ENCODE measurements at places on chromosomes 4 and X.

DNA sequence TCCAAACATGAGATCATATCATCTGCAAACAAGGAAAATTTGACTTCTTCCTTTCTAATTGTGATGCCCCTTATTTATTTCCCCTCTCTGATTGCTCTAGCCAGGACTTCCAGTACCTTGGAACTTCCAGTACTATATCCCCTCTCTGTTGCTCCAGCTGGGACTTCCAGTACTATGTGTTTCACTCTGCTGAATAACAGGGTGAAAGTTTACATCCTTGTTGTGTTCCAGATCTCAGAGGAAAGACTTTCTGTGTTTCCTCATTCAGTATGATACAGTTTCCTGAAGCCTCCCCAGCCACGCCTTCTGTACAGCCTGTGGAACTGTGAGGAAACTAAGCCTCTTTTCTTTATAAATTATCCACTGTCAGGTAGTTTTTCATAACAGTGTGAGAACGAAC lies 381.3 kb upstream of the FAM47C start:
- DNase-seq, result no peak

DNA sequence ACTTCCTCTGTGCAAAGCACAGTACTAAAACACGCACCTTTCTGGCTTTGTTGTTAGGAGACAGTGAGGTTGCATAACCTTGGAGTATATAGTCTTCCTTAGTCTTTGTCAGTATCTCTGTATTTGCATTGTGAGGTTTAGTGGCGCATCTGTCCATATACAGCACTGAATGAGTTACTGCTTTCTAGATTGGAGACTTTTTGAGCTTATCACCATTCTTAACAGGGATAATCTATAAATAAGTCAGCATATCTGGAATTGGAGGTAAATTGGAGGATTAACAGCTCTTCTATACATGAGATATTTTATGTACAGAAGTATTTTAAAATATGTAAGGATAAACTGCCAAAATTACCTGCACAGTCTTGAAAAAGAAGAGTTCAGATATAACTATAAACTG lies 4.3 kb downstream of the FHDC1 start:
- DNase-seq, result no peak

DNA sequence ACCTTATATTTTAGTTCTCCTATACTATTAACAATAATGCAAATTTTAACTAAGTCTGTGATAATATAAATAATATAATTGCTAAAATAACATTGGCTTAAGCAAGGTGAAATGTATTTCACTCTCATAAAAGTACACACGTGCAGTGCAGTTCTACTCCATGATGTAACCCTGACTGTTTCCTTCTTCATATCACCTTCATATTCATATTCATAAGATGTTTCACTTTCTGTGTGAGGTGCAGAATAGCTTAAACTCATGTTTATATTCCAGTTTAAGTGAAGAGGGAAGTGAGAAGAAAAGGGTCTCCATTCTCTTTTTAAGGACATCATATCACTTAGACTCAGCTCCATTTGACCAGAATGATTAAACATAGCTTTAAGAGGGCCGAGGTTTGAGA lies 1810.0 kb upstream of the PCDH10 start:
- no peak for DNase-seq

- no peak for DNase-seq
These were observed 138.0 kb upstream of the SMIM31 start for GRCh38 chr4:164615964-164616363.

DNA sequence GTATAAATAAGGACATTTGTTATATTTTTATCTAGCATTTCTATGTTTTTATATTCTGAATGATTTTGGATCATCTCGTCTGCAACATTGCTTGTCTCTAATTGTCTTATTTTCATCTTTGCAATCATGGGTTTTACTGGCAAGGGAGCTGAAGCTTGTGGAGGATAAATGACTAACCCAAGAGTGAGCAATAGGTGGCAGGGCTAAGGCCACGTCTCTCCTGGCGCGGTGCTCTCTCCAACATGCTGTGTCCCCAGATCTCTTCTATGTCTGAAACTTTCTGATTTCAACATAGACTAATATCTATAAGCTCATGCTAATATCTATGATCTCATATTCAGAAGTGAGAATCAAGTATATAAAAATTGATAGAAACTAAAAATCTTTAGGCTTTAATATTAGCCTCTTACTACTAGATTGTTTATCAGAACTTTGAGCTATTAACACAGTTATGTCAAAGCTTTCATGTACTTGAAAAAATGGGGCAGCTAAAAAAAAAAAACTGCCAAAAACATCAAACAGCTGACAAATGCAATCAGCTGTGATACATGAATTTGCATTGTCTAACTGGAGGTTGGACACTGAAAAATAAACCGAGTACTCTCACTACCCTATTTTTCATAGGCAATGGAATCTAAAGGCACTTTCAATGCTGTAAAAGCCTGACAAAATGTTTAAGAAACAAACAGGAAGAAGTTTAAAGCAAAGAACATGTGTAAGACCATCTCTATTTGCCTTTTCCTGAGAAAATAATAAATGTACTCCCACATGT lies 169.2 kb downstream of the TMA16 start:
- no peak for DNase-seq

GRCh38 chr4:88187766-88188165 lies 29.3 kb upstream of the ABCG2 start:
- DNase-seq, result no peak

DNA sequence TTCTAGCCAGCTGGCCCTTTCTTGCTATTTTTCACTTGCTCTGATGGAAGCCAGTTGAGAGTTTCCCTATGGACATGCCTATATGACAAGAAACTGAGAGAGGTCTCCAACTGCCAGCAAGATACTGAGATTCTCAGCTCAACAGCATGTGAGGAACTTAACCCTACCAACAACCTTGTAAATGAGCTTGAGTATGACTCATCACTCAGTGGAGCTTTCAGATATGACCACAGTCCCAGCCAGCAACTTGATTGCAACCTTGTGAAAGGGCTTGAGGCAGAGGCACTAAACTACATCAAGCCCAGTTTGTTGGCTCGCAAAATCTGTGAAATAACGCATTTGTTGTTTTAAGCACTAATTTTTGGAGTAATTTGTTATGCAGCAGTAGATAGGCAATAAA lies 175.8 kb downstream of the COMMD8 start:
- DNase-seq, result no peak

DNA sequence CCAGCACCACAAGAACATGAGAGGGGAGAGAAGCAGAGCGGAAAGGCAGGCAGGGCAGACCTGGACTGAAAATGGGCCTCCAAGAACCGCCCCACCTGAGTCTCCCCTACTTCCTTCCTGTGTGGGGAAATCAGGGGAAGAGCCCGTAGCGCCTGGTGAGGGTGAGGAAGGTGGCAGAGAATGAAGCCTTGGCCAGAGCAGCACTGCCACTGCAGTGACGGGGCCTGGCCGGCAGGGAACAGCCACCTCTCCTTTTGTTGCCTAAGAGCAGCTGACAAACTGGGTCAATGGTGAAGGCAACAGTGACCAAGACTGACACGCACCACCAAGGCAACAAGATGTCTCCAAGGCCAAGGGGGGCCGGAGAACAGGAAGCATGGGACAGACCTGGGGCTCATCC lies 58.4 kb upstream of the CBR4 start:
- DNase-seq, result no peak

DNA sequence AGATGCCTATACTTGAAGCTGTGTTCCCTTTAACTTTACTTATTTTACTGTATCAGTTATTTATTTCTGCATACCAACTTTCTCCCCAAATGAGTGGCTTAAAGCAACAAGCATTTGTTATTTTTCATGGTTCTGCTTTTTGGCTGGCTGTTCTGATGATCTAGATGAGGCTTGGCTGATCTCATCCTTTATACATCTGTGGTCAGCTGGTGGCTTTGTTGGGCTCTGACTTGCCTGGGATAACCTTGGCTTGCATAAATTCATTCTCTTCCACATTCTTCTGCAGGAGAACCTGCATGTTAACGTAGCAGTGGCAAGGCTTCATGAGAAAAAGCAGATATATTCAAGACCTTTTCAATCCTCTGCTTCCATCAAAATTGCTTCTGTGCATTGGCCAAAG lies 1317.6 kb downstream of the ADGRL3 start:
- DNase-seq, result no peak

DNA sequence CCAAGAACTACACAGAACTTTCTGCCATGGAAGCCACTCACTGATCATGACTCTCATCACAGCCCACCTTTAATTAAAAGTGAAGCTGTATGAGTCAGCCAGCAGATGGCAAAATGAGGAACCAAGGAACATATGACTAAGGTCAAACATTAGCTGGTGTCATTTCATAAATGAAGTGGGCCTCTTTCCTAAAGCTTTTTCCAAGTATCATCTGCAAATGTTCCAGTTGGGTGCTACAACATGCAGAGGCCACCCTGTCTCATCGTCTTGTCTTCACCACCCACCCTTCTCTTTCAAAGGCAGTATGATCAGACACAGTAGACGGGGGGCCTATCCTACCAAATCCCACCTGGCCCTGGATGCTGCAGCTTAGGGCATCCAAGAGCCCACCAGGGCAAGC lies 9.2 kb upstream of the EOLA1 start:
- DNase-seq, result no peak

- DNase-seq, result no peak
These were observed 76.6 kb downstream of the PTPN13 start for GRCh38 chr4:86670756-86671155.

- no peak for DNase-seq
These were observed 13.5 kb upstream of the GBA3 start for GRCh38 chr4:22678940-22679854.

DNA sequence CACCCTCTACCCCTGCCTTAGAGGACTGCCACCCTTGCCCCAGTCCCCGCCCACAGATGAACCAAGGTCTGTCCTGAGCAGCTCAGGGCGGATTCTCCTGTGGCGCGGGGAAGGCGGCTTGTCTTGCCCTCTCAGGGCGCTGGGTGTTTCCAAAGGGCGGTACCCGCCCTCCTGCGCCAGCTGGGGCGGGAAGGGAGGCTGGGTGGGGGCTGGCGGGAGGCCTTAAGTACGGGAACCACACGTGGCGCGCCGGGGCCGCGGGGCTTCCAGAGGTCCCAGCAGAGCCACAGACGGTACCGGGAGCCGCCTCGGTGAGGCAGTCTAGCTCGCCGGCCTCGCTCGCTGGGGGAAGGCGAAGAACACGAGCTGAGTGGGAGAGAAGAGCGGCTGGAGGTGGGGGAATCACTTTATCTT lies 361.1 kb downstream of the MID1IP1 start:
- DNase-seq, result no peak

GRCh38 chrX:2501559-2502102 lies 855 bp upstream of the DHRSX start:
- no peak for DNase-seq

DNA sequence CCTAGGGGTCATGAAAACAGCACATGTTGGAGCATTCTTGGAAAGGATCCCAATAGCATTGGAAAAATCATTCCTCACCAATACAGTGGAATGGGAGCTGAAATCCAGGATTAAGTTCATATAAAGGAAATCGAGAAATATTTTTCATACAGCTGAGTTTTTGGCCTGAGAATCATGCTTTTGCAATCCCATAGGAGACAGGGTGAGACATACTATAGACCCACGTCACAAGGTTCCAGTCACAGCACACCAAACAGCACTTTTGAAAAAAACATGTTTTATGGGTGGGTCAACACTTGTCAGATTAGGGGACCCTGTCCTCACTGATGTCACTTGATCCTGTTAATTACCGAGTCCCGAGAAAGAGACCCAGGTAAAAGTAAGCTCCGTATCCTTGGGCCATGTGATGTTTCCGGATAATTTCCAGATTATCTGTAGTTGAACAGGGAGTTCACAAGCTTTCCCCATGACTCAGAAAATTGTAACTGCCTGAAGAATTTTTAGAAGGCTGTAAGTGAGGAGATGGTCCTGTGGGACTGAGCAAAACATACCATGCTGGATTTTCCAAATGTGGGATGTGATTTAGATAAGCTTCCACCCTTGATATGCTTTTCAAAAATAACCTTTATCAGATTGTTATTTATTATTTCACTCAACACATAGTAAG lies 80.9 kb upstream of the TLR3 start:
- no peak for DNase-seq

- peak; percentile 20 for DNase-seq
These were observed 201.5 kb upstream of the FAM241A start for GRCh38 chr4:111943796-111944203.

DNA sequence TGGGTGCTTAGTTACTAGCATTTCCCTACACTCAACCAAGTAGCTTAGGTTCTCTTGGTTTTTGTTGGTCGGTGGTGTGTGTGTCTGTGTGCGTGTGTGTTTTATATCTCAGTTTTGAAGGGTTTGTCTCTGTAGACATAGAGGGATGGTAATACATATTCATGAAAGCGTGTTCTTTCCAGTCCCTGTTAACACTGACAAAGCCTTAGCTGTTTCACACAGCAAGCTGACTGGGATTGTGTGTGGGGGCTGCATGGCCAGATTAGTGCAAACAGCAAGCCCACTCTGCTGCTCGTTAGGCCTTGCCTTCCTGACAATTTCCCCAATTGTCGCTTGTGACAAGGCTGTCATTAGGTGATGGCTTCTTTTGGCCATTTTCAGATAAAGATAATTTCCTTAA lies 43.9 kb downstream of the ALPK1 start:
- no peak for DNase-seq

DNA sequence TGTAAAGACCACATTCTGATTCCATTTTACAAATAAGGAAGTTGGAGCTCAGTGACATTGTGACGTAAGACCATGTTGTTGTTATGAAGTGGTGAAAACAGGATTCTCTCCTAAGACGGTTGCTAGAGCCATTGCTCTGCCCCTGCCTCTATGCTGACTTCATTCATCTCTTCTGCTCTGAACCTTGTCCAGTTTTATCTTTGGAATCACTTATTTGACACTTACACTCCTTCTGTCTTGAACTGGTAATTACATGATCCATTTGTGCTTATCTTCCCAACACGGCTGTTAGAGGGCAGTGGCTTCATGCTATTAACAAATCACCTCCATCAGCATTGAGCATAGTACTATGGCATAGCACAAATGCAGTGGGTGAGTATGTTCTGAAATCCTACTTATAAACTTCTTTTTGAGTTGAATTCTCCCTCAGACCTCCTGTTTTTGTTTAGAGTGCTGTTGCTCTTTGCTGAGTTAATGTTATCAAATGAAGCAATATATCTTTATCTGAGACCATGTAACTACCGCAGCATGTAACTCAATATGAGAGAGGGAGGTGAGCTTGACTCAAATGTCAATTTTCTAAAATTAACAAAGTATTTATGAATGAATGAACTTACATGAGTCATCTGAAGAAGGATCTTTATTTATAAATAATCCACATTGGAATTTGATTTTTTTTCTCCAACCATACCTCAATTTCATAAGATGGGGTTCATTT lies 177.8 kb downstream of the RASL11B start:
- DNase-seq, result no peak

DNA sequence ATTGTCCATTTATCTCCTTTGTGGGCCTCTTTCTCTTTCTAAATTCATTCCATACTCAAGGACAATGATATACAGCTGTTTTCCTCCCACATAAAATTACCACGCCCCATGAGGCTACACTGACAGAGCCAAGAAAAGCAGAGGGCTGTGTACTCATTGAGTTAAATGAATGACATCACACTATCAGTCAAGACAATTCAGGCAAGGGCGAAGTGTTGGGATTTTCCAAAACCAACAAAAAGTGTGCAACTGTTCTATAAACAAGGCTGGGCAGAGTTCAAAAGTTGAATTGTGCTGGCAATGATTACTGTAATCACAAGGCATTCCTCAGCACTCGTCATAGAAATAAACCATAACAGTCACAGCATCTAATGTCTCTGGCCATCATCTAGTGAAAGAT lies 799.6 kb upstream of the DIAPH2 start:
- DNase-seq, result no peak
